ENCODE measurements at places on chromosomes 12 and 14.

DNA sequence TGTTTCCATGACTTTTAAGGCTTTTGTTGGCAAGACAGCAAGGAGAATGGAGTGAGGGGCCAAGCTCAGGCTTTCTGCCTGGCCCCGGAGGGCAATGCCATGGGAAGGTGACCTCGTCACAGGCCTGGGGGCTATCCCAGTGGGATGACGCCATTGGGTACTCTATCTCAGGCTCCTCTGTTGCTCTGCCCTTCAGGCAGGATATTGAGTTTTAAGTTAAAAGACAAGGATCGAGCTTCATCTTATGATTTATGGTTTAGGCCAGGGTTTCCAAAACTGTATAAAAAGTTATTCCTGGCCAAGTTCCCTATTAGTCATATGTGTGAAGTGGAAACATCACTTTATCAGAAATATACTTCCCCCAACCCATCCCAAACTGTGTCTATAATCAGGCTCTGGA lies 127.7 kb downstream of the ZFP36L1 start:
- no peak for DNase-seq

- peak; percentile 95 for DNase-seq
Measured at GRCh38 chr12:76083904-76084862, at the start of gene NAP1L1. Gene NAP1L1, minus strand, starts transcription at chr12:76084685. Its CDS starts 10,466 bp downstream, at chr12:76074219.

DNA sequence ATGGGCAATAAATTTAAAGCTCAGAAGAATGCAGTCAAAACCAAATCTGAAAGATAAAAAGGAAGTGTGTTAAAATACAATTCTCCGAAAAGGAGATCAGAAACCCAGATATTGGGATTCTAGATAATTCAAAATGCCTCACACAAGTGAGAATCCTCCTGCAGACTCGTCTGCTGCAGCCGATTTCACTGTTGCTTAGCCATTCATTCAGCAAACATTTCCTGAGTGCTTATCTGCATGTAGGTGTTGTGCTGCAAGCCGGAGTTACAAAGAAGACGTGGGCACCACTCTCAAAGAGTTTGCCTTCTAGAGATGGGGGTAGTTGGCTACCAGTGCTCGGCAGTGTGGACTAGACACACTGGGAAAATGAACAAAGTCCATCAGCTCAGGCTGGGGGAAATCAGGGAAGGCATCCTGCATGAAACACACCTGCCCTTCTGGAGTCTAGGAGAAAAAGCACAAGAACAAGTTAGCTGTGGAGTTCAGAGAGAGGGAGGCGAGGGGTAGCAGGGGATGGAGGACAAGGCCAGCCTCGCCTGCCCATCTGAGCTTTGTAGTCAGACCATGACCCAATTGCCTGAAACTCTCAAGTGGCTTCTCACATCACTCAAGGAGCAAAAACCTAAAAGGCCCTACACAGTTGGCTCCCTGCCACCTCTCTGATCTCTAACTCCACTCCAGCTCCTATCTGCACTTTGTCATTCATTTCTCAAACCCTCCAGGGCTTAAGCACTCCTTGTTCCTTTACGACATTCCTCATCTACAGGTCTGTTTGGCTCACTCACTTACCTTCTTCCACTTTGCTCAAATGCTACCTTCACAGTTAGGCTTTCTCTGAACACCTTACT lies 310.0 kb upstream of the DDHD1 start:
- DNase-seq: no peak

GRCh38 chr12:79266343-79267144 lies 402.0 kb downstream of the SYT1 start:
- no peak for DNase-seq

GRCh38 chr12:124865728-124866127 lies 2.1 kb upstream of the SCARB1 start:
- no peak for DNase-seq

- DNase-seq: no peak
Measured at GRCh38 chr14:31717294-31718085, 156.3 kb downstream of the NUBPL start.

DNA sequence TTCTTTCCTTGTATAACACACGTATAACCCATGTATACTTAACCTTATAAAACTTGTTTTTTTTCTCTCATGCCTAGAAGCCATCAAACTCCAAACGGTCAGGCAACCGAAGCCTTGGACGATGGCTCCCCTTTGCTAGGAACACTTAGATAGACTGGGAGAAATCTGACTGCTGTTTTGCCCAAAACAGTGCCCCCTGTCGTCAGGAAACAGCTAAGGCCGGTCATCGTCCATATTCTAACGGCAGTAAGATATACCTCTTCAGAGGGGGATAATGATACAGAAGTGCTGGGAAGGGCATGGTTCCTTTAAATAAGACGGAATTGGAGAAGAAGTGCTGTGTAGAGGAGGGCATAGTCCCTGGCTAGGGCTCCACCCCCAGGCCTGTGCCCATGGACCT lies 130.5 kb downstream of the SLC41A2 start:
- no peak for DNase-seq

DNA sequence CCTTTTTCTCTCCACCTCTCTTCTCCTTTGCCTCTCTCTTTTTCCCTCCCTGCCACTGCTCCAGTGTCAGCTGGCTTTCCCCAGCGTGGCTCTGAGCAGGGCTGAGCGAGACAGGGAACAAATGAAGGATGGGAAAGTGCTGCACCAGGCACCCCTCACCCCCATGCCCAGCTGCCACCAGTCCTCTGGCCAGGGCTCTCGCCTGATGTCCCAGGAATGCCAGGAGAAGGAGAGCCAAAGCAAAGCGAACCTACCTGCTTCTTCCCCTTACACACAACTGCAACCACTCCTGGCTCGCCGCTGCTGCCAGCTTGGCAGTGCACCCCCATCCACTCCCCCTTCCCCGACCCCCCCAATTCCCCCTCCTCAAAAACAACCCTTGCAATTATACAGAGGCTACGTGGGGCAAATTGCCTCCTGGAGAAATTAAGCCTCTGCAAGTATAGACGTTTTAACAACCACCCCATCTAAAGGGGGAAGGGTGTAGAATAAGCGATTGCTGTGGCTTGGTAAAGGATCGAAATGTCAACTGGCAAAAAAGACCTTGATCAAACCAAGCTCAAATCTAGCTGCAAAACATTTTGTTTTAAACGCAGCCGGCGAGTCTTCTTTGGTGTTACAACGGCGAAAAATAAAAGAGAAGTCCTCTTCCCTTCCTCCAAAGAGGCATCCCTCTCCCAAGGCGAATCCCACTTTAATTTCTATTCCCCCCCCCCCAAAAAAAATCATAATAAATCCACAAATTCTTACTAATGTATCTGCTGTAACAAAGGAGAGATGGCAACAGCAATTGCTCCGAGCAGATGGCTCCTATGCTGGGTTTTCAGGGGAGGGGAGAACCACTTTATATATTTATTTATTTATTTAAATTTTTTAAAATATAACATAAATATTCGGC lies 2.9 kb downstream of the BCL11B start:
- DNase-seq: no peak

DNA sequence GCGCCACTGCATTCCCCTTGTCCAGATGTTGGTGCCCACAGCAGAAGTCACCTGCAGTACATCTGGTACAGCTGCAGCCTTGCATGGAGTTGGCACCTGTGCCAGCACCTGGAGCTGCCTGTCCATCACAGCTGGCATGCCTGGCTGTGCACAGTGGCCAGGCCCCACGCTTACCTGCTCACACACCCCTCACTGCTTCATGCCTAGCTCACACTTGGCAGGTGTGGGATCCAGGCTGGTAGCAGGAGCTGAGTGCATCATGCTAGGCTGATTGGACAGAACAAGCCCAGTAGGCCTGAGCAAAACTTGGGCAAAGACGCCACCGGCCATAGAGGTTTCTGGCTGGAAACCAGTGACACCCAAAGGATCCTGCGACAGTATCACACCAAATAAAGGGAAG lies 402.8 kb downstream of the FOXG1 start:
- no peak for DNase-seq

- DNase-seq: no peak
Measured at GRCh38 chr14:70640938-70641547, 673 bp upstream of the TTC9 start.

- no peak for DNase-seq
Measured at GRCh38 chr12:92701441-92701840, 1.3 kb upstream of the PLEKHG7 start.

GRCh38 chr12:54364413-54364812 lies at the start of gene GPR84:
Gene GPR84, minus strand, starts transcription at chr12:54364486. Its CDS starts 635 bp downstream, at chr12:54363851.
- no peak for DNase-seq

DNA sequence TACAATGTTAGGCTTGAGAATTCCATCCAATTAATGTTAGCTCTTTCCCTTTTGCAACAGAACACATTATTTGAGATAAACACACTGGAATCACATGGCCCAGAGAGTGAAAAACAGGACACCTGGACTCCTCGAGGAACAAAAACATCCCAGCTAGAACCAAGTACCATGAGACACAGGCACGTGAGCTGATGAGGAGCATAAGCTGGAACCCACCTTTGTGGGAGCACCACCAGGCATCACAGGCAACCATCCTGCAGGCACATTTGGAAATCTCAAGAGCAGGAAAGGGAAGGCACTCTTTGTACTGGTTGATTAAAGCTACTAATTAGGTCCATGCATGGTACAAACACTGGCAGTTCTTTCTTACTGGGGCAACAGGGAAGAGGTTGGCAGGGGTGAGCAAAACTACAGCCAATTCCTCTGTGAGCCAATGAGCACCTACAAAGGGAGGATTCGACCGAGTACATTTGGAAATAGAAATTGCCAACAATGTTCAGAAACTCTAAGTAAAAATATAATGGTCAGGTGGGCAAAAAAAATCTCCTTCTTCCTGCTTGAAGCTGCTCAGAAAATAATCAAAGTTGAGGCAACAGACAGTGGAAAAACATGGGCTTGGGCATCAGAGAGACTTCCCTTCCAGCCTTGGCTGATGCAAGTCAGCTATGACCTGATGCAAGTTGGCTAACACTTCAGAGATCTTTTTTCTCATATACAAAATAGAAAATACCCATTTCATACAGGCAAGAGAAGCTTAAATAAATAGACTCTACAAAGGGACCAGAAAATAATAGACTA lies 216.7 kb downstream of the NUAK1 start:
- DNase-seq: no peak

DNA sequence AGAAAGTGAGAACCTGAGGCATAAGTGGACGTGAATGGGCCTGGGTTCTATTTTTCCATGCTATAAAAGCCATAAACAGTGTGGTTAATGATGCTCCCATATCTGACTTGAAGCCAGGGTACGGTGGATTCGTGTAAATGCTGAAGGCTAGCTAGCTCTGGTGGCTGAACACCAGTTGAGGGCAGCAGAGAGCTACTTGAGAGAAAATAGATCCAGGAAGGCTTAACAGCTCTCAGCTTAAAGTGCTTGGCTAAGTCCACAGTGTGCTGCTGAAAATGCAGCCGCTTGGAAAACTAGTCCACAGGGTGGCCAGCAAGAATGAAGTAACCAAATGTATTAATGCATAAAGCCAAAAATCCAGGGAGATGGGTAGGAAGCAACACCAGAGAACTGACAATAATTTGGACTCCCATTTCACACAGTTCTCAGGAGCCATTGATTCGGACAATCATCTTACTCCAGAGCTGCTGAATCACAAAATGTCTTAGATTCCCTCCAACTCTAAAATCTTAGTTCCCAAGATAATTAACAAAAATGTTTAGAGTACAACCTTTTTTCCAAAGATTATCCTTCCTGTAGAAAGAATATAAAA lies 15.0 kb upstream of the FOXG1 start:
- DNase-seq: no peak

DNA sequence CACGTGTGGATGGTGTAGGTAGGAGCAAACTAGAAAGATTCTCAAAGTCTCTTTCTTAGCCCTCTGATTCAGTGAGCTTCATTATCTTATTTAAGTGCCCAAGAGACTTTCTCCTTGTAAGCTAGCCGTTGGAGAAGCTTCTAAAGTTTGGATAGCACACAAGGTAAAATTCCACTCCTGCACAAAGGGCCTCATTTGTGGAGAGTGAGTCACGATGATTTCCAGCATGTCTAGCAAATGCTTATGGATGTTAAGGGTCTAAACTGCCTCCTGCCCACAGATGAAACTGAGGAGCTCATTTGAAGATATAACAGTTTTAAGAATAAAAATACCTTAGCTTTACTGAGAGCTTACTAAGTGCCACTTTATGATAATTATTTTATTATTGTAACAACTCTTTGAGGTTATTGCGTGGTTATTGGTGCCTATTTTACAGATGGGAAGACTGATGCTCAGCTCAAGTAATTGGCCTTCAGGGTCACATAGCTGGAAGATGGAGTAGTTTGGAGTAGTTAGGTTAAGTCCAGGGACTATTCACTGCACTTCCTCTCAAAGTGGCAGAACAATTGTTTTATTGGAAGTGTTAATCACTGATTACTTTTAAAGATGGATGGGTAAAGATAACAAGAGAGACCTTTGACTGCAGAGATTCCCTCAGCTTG lies 78.7 kb upstream of the HIF1A start:
- no peak for DNase-seq

GRCh38 chr14:63996016-63996415 lies 143.2 kb downstream of the SYNE2 start:
- no peak for DNase-seq

- no peak for DNase-seq
Measured at GRCh38 chr12:62533755-62534107, 67.1 kb downstream of the MON2 start.

DNA sequence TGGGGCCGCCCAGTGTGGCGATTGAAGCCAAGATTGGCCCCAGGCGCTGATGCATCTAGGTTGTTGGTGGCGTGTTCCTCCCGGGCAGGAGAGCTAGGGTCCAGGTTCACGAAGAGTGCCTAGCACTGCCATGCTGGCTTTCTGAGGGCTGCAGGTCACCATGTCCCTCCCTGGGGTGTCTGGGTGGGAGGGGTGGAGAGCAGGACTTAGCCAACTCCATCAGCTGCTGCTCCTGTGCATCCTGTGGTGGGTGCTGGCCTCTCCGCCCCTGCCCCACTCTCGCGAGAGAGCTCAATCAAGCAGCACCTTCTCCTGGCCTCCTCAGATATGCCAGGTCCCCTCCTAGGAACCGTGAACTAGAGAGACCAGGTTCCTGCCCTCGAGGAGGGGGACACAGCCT lies 1.8 kb downstream of the TRMT61A start:
- DNase-seq: no peak

DNA sequence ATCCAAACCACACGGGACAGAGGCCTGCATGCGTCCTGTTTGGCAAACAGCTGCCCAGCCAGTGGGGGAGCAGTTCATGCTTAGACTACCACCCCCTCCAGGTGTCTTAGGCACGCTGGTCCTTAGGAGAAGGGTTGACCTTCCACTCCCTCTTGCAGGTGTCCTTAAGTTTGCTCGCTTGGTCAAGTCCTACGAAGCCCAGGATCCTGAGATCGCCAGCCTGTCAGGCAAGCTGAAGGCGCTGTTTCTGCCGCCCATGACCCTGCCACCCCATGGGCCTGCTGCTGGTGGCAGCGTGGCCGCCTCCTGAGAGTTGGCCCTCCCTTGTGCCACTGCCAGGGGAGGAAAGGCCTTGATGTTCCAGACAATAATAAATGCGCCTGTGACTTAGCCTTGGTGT lies 1.8 kb downstream of the C12orf57 start:
- DNase-seq: no peak

GRCh38 chr12:69339999-69340398 lies 8.2 kb upstream of the LYZ start:
- no peak for DNase-seq

All from stimulated activated CD8-positive, alpha-beta memory T cell treated with anti-CD3 and anti-CD28 coated beads, Interleukin-7, amount 100 ng/mL, for 24 hours (primary cell).